ENCODE measurements at places on chromosomes 13 and 19.

GRCh38 chr19:5839065-5840017 is at the start of gene FUT6:
TSS of gene FUT6 (minus strand) at chr19:5839702. CDS start at chr19:5832567, 7,135 bp downstream.
- no peak for DNase-seq

DNA sequence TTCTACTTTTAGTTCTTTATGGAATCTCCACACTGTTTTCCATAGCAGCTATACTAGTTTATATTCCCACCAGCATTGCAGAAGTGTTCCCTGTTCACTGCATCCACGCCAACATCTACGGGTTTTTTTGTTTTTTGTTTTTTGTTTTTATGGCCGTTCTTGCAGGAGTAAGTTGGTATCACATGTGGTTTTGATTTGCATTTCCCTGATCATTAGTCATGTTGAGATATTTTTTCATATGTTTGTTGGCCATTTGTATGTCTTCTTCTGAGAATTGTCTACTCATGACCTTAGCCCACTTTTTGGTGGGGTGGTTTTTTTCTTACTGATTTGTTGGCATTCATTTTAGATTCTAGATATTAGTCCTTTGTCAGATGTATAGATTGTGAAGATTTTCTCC is 89.7 kb downstream of the FRY start:
- no peak for DNase-seq

GRCh38 chr19:31354316-31354715 is 5.1 kb upstream of the TSHZ3 start:
- no peak for DNase-seq

DNA sequence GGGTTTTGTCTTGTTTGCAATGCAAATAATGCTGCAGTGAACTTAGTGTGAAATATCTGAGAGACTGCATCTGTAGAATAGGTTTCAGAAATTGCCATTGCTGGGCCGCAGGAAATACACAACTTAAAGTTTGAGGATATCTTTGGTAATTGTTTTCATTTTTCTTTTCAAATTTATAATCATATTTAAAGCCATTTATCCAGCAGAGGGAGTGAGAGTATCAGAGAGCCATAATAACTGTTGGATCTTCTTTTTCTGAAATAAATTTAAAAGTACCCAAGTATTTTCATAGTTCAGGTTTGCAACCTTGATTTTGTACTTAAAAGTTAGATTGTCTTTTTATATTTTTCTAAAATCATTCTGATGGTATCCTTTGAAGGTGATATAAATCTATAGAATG is 99.4 kb downstream of the ZMYM2 start:
- no peak for DNase-seq

- no peak for DNase-seq
Measured at GRCh38 chr13:101305981-101306411, 110.3 kb downstream of the NALCN start.

Measured in putamen (tissue), 1 donor.